ENCODE measurements at places on chromosomes 12 and 14.

DNA sequence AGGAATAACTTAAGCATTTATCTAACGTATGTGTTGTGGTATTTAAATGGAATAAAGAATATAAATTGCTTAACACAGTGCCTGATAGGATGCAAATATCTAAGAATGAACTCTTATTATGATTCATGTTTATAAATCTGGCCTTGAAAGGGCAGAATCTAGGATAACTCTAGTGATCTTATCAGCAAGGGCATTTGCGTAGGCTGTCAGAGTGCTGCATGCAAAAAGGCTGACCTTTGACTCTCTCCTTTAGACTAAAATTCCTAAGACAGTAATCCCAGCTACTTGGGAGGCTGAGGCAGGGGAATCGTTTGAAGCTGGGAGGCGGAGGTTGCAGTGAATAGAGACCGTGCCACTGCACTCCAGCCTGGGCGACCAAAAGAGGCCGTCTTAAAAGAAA is 31.3 kb upstream of the ANP32D start:
- no peak for DNase-seq

DNA sequence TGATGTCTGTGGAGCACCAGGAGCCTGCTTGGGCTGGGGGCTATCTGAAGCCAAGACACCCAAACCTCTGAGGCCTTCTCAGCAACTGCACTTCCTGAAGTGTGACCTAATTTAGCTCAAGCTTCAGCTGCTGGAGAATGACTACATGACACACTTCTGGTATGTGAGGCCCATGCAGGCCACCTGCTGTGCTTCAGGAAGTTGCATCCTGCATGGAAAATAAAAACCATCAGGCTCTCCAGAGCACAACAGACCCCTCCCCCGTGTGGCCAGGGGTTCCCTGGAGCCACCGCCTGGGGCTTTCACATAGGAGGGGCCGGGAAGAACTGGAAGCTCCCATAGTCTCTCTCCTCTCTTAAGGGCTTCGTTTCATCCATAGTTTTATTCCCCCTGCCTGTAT is 217.7 kb downstream of the SLC15A4 start:
- DNase-seq = no peak

DNA sequence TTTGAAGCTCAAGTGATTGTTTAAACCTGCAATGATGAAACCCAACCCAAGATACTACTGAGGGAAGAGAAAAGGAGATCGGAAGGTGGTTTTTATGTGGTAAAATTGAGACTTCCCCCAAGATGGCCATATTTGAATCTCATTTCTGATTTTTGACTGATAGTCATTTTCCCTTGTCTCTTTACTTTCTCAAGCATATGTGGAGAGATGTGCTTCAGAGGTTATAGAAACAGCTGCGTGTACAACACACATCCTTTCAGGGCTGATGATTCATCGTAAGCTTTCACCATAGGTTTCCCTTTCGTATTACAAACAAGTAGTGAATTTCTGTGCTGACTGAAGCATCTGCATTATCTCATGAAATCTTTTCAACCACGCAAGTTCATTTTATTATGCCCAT is 276.2 kb downstream of the EMP1 start:
- DNase-seq = no peak

- DNase-seq = no peak
Measured at GRCh38 chr12:132190012-132190755, 45.9 kb downstream of the NOC4L start.

DNA sequence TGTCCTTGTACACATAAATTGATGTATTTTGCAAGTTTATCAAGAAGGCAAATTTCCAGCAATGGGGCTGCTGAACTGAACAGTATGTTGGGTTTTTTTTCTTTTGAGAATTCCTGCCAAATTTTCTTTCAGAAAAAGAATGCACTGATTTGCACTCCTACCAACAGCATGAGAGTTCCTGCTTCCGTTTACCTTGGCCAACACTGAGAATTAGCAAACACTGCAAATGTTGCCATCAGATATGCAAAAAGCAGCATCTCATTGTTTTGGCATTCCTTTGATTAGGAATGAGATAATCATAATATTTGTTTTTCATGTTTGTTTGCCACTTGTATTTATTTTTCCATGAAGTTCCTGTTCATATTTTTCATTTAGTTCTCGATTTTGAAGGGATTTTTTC is 82.4 kb downstream of the RTN1 start:
- no peak for DNase-seq

DNA sequence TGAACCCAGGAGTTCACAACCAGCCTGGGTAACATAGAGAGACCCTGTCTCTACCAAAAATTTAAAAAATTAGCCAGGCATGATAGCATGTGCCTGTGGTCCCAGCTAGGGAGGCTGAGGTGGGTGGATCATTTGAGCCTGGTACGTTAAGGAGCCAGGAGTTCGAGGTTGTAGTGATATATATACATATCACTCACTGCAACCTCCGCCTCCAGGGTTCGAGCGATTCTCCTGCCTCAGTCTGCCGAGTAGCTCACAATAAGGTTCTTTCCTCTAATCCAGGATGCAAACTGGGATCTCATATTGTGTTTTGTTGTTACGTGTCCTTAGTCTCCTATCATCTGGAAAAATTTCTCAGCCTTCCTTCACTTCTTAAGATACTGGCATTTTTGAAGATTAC is 24.0 kb upstream of the GSC start:
- DNase-seq = no peak

DNA sequence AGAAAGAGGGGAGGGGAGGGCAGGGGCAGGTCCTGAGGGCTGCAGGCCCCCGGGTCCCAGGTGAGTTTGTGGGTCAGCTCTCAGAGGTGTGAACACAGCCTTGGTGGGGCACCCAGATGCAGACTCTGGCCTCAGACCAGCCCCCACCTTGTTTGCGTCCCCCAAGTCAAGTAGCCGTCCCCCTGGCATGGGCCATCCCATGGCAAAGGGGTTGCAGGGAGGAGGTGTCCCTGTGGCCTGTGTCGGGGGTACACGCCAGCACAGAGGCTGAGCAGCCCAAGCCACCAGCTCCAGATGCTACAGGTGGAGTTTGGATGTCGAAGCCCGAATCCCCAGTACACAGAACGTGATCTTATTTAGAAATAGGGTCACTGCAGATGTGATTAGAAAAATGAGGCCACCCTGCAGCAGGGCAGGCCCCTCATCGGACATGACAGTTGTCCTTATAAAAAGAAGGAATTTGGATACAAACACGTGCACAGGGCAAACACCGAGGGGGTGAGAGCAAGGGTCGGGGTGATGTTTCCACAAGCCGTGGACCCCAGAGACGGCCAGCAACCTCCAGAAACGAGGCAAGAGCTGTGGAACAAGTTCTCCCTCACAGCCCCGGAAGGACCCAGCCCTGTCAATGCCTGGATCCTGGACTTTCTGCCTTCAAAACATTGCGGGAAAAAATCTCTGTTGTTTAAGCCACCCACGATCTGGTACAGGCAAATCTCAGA is 141.2 kb upstream of the C14orf180 start:
- no peak for DNase-seq

GRCh38 chr12:124902916-124903315 is 11.5 kb downstream of the UBC start:
- DNase-seq = no peak

DNA sequence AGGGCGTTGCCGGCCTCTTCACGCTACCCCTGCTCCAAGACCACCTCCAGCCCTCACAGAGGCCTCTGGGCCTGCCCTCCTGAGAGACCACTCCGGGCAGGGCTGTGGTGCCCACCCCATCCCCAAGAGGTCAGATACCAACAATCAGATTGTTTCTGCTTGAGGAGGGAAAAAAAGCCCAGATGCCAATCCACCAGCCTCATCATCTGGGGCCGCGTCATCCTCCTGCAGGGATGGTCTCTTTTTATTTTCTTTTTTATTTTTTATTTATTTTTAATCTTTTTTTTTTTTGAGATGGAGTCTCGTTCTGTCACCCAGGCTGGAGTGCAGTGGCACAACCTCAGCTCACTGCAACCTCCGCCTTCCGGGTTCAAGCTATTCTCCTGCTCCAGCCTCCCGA is 93.4 kb downstream of the FBXL14 start:
- no peak for DNase-seq

DNA sequence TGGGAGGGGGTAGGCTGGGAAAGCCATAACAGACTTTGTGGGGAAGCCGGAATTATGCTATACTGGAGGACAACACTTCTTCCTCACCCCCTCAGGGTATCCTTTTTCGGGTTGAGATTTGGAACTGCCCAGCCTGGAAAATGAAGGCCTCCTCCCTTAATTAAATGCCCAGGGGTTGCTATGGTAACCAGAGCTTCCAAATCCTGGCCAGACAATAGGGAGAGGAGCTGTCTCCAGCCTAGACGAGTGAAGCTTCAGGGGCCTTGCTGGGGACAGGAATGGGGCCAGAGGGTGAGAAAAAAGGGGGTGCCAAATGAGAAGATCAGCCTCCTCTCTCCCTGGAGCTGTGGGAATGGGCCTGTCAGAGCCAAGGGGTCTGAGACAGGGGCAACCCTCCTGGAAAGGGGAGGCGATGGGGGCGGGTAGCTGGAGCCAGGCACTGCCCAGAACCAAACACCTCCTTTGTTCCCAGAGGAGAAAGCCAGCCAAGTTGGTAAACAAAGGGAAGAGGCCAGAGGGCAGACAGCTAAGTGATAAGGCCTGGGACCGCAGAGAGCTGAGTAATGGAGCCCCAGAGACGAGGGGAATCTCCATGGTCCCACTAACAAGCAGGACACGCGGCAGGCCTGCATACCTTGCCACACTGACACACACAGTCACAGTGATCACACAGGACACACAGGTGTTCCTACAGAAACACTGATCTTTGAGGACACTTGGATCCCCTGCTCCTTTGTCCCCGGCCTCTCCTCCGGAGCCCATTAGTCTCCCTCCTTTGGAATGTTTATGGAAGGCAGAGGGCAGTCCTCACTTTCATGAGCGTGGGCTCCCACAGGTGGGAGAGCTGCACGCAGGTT is 17.9 kb upstream of the RND1 start:
- DNase-seq = no peak

DNA sequence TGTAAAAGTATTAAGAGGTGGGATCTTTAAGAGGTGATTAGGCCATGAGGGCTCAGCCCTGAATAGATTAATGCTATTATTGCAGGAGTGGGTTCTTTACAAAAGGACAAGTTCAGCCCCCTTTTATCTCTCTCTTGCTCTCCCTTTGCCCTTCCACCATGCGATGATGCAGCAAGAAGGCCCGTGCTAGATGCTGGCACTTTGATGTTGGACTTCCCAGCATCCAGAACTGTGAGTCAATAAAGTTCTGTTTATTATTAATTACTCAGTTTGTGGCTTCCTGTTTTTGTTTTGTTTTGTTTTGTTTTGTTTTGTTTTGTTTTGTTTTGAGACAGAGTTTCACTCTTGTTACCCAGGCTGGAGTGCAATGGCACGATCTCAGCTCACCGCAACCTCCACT is 10.1 kb downstream of the RNASE1 start:
- no peak for DNase-seq

GRCh38 chr12:132522592-132523380 is 32.8 kb downstream of the FBRSL1 start:
- no peak for DNase-seq

GRCh38 chr12:47110011-47110541 is 30.3 kb upstream of the AMIGO2 start:
- DNase-seq = no peak

GRCh38 chr14:34665785-34666435 is 36.0 kb upstream of the SNX6 start:
- no peak for DNase-seq
